ENCODE measurements at places on chromosomes 11 and 22. TPM values are rescaled to one million over a fixed set of nuclear protein-coding genes. Genes with fewer than 3 reads are reported as not detected.

Gene CHORDC1
- total RNA-seq: 47.9 TPM

Gene ALX4
- not detected for total RNA-seq

Gene MYBPC3
- total RNA-seq: not detected

Gene RNF121
- 22.4 TPM for total RNA-seq

Gene OR4S2
- not detected for total RNA-seq

Gene SORL1
- 179 TPM for total RNA-seq

Gene PRODH
- total RNA-seq: 0.14 TPM

Gene KREMEN1
- not detected for total RNA-seq

Gene CDC42BPG
- total RNA-seq: 1.8 TPM

Gene CTSW
- 47.0 TPM for total RNA-seq

Gene MYOD1
- total RNA-seq: not detected

Gene MRGPRE
- total RNA-seq: not detected

Gene UVRAG
- total RNA-seq: 20.9 TPM

Gene KRTAP5-11
- total RNA-seq: not detected

Gene C11orf52
- not detected for total RNA-seq

Gene GTPBP1
- 61.3 TPM for total RNA-seq

Gene LIF
- total RNA-seq: 102 TPM

Gene COMT
- 64.4 TPM for total RNA-seq

Gene SLC16A8
- total RNA-seq: not detected

Gene MMP3
- not detected for total RNA-seq

Gene MS4A15
- not detected for total RNA-seq

Gene CATSPER1
- not detected for total RNA-seq
